ENCODE measurements at places on chromosomes 16 and 17.

GRCh38 chr17:10702574-10702973, 5.2 kb downstream of the ADPRM start:
- no peak overlapping the region for H3K27ac ChIP-seq
- peaks cover 11% of the 10 kb centered on the region for H3K36me3 ChIP-seq
- H3K4me1 ChIP-seq: peaks cover 8% of the 10 kb centered on the region
- no peak for DNase-seq

DNA sequence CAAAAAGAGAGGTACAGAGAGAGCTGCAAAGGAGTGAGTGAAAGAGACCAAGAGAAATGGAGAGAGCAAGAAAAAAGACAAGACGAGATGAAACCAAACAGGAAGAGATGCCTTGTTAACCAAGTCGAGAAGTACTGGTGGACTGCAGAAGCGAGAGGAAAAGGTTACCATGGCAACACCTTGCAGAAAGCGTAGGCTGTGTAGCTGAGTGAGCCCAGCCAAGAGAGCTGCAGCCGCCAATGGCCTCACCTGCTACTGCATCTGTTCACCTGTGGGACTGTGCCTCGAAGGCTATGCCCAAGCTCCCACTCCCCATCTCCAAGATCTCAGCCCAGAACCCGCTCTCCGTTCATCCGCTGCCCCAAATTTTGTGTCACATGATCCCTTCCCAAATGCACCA, 161.3 kb downstream of the SLC39A11 start:
- no peaks in the 10 kb centered on the region for H3K4me1 ChIP-seq
- DNase-seq: no peak
- H3K4me3 ChIP-seq: no peak overlapping the region

GRCh38 chr16:48157302-48157701, 1.5 kb upstream of the ABCC12 start:
- no peak overlapping the region for H3K27ac ChIP-seq
- no peak overlapping the region for H3K4me3 ChIP-seq
- no peaks in the 10 kb centered on the region for H3K4me1 ChIP-seq
- peaks cover 31% of the 10 kb centered on the region for H3K27me3 ChIP-seq

GRCh38 chr17:65447823-65448222, 113.6 kb downstream of the AXIN2 start:
- no peak overlapping the region for H3K27ac ChIP-seq
- no peak for DNase-seq
- H3K27me3 ChIP-seq: no peaks in the 10 kb centered on the region
- no peak overlapping the region for H3K4me3 ChIP-seq
- no peaks in the 10 kb centered on the region for H3K36me3 ChIP-seq

GRCh38 chr17:32671896-32672295, 185.1 kb downstream of the CDK5R1 start:
- H3K36me3 ChIP-seq: peaks cover 4% of the 10 kb centered on the region
- no peaks in the 10 kb centered on the region for H3K4me1 ChIP-seq
- no peaks in the 10 kb centered on the region for H3K27me3 ChIP-seq
- H3K4me3 ChIP-seq: no peak overlapping the region

- no peak for DNase-seq
- peaks cover 19% of the 10 kb centered on the region for H3K36me3 ChIP-seq
- H3K4me1 ChIP-seq: peaks cover 9% of the 10 kb centered on the region
- no peaks in the 10 kb centered on the region for H3K27me3 ChIP-seq
Observed at GRCh38 chr16:50311134-50311528, 44.8 kb downstream of the ADCY7 start.

GRCh38 chr17:13135506-13135905, 117.7 kb upstream of the ELAC2 start:
- H3K27me3 ChIP-seq: no peaks in the 10 kb centered on the region
- H3K4me3 ChIP-seq: no peak overlapping the region
- peaks cover 7% of the 10 kb centered on the region for H3K36me3 ChIP-seq
- DNase-seq: no peak

GRCh38 chr17:65093930-65094329, 37.4 kb upstream of the GNA13 start:
- no peak overlapping the region for H3K4me3 ChIP-seq
- no peaks in the 10 kb centered on the region for H3K27me3 ChIP-seq
- no peak overlapping the region for H3K27ac ChIP-seq
- peaks cover 1% of the 10 kb centered on the region for H3K4me1 ChIP-seq

DNA sequence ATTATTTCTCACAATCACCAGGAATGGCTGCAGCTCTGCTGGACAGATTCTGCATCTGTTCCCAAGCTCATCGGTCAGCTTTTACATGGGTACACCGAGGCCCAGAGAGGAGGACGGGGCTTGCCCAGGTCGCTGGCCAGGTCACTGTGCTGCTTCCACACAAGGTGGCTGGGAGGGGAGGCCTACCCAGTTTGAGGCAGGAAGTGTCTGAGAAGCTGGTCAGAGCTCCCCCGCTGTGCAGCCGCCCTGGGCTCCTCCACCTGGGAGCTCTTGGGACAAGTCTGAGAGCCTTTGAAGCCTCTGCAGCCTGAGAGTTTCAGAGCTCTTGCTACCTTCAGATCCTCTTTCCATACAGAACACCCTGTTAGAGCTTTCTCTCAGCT, 143.3 kb downstream of the CLEC16A start:
- H3K4me1 ChIP-seq: peaks cover 29% of the 10 kb centered on the region
- no peaks in the 10 kb centered on the region for H3K27me3 ChIP-seq
- peaks cover 5% of the 10 kb centered on the region for H3K36me3 ChIP-seq
- DNase-seq: no peak
- H3K27ac ChIP-seq: no peak overlapping the region

GRCh38 chr17:10772425-10773380, 31.2 kb downstream of the TMEM238L start:
- H3K36me3 ChIP-seq: no peaks in the 10 kb centered on the region
- no peak for DNase-seq
- H3K4me1 ChIP-seq: peaks cover 8% of the 10 kb centered on the region
- H3K4me3 ChIP-seq: no peak overlapping the region

GRCh38 chr17:70021726-70022125, 53.3 kb upstream of the KCNJ16 start:
- H3K27me3 ChIP-seq: no peaks in the 10 kb centered on the region
- no peak overlapping the region for H3K4me3 ChIP-seq
- DNase-seq: no peak

GRCh38 chr17:31533546-31534155, 142.2 kb downstream of the RAB11FIP4 start:
- no peaks in the 10 kb centered on the region for H3K27me3 ChIP-seq
- peaks cover 24% of the 10 kb centered on the region for H3K4me1 ChIP-seq
- no peaks in the 10 kb centered on the region for H3K36me3 ChIP-seq
- H3K4me3 ChIP-seq: no peak overlapping the region
- H3K27ac ChIP-seq: no peak overlapping the region

GRCh38 chr17:73998653-73999645, 204.5 kb upstream of the RPL38 start:
- no peaks in the 10 kb centered on the region for H3K36me3 ChIP-seq
- peaks cover 15% of the 10 kb centered on the region for H3K4me1 ChIP-seq
- H3K4me3 ChIP-seq: no peak overlapping the region
- DNase-seq: peak; percentile 69

DNA sequence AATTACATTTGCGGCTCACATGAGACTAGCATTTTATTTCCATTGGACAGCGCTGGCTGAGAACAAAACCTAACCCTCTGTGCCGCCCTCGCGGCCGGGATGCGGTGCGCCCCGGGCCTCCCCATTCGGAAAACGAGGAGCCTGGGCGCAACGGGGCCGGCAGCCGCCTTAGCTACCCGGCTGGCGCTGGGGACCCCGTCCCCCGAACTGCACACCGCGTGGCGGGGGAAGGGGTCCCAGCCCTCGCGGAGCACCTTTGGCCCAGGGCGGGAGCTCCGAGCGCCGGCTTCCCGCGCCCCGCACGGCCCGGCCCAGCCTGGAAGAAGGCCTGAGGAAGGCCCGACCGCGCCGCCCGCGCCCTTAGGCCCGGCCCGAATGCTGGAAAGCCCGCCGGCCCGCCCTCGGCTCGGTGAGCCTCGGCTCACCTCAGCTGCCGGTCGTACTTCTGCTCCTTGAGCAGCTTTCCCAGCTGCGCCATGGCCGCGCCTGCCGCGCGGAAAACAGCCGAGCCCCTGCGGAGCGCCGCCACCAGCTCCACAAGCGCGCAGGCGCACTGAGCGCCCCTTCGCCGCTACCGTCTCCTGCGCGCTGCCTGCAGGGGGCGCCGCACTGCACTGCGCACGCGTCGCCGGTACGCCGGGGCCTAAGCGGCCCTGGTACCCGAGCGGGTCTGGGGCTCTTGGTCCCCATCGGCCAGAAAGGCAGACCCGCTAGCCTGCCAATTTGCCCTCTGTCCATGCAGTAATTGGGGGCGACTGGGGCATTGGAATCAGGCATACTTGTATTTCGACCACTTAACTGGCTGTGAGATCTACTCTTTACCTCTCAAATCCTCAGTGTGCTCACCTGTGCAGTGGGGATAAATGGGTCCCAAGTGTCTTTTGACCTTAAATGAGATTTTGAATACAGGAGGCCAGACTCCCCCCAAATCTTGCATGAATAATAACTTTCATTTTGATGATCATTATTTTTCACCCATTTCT, at the start of gene NAE1:
Gene NAE1 (minus strand): TSS at position 555 of the 983 bp plus-strand sequence. CDS start 77 bp downstream, at position 478.
- H3K27me3 ChIP-seq: peaks cover 5% of the 10 kb centered on the region
- peaks cover 10% of the 10 kb centered on the region for H3K36me3 ChIP-seq
- H3K27ac ChIP-seq: peak within 1 kb of the TSS; percentile 30
- peaks cover 10% of the 10 kb centered on the region for H3K4me1 ChIP-seq
- DNase-seq: peak; percentile 93
- peak within 1 kb of the TSS; percentile 63 for H3K4me3 ChIP-seq

GRCh38 chr16:62029947-62030346, 6.3 kb downstream of the CDH8 start:
- H3K4me3 ChIP-seq: no peak overlapping the region
- peaks cover 31% of the 10 kb centered on the region for H3K4me1 ChIP-seq
- peaks cover 71% of the 10 kb centered on the region for H3K27me3 ChIP-seq
- H3K27ac ChIP-seq: no peak overlapping the region

GRCh38 chr17:45950888-45951287, 48.2 kb upstream of the STH start:
- no peaks in the 10 kb centered on the region for H3K36me3 ChIP-seq
- DNase-seq: no peak
- H3K4me3 ChIP-seq: no peak overlapping the region
- H3K27ac ChIP-seq: no peak overlapping the region
- peaks cover 27% of the 10 kb centered on the region for H3K27me3 ChIP-seq

GRCh38 chr17:74212209-74212912, 1.0 kb upstream of the TTYH2 start:
- H3K27me3 ChIP-seq: peaks cover 50% of the 10 kb centered on the region
- H3K4me1 ChIP-seq: peaks cover 37% of the 10 kb centered on the region
- H3K4me3 ChIP-seq: peak overlapping the region; percentile 77
- H3K36me3 ChIP-seq: peaks cover 2% of the 10 kb centered on the region

DNA sequence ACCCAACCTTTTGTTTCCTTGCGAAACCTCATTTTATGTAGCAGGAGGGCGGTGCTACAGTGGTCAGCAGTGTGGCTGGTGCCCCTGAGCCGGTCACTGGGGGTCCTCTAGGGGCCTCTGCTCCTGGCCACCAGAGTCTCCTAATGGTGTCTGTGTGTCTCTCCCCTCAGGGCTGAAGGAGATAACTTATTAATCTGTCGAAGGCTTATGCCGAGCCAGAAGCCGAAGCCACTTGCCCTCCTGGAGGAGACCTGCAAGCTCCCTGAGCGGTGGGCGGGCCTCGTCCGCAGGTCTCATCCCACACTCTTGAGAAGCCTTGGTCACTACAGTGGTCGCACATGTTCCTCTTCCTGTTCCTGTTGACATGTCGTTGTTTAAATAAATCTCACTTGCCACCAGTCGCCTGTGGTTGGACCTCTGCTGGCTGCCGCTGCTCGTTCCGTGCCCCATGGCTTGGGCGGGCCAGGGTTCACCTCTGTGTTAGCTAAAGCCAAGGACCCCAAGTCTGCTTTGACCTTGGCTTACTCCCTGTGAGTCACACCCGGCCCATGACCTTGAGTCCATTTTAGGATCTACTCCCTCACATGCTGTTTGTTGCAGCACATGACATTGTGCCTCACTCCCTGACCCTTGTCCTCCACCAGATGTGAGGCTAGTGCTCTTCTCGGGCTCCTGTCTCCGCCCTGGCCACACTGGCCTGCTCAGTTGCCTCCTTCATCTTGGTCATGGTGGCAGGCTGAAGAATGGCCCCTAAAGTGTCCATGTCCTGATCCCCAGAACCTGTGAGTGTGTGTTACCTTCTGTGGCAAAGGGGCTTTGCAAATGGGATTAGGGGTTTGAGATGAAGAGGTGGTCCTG, 38.7 kb upstream of the AQP8 start:
- no peaks in the 10 kb centered on the region for H3K27me3 ChIP-seq
- no peak overlapping the region for H3K27ac ChIP-seq
- no peak for DNase-seq
- peaks cover 27% of the 10 kb centered on the region for H3K36me3 ChIP-seq

GRCh38 chr16:23651943-23652468, 10.7 kb downstream of the DCTN5 start:
- H3K4me3 ChIP-seq: no peak overlapping the region
- H3K36me3 ChIP-seq: peaks cover 38% of the 10 kb centered on the region
- H3K27ac ChIP-seq: no peak overlapping the region
- DNase-seq: no peak
- H3K4me1 ChIP-seq: no peaks in the 10 kb centered on the region

DNA sequence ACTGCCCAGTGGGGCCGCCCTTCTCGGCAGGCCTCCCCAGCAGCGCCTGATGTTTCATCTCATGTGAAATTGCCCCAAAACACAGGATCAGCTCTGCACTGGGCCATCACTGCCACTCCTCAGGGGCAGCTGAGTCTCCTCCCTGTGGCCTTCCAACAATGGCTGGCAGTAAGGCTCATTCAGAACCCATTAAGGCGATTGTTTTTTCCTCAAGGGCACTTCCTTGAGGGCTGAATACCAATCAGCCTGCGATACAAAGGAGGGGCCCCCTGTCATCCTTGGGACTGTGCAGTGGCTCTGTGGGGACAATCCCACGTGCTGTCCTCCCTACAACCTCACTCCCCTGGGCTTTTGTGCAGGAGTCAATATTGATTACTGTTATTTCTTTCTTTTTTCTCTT, 47.5 kb downstream of the XYLT1 start:
- H3K27ac ChIP-seq: no peak overlapping the region
- no peaks in the 10 kb centered on the region for H3K4me1 ChIP-seq
- no peaks in the 10 kb centered on the region for H3K27me3 ChIP-seq
- H3K4me3 ChIP-seq: no peak overlapping the region

DNA sequence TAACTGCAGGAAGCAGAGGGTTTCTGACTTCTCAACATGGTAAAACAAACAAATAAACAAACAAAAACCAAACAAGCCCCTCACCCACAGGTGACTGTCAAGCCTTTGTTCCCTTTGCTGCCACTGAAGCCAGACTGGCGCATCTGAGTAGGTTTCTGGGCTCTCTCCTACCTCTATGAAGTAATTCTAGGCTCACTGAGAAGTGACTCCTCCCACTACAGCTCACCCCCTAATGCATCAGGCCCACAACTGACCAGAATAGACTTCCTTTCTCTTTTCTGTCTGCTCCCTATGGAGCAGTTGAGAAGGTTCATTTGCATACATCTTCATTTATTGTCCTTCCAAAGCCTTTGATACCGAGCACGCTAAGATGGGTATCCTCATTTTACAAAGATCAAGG, 77.0 kb upstream of the CCL2 start:
- H3K27me3 ChIP-seq: peaks cover 67% of the 10 kb centered on the region
- H3K4me3 ChIP-seq: no peak overlapping the region
- no peaks in the 10 kb centered on the region for H3K4me1 ChIP-seq
- H3K27ac ChIP-seq: no peak overlapping the region
- no peaks in the 10 kb centered on the region for H3K36me3 ChIP-seq
- no peak for DNase-seq
